Stimulated activated CD4-positive, alpha-beta T cell treated with anti-CD3 and anti-CD28 coated beads, TNF-alpha, amount 100 ng/mL, for 4 hours (primary cell): ENCODE measurements at places on chromosomes 2 and 18.

GRCh38 chr2:150138587-150138986, 348.9 kb downstream of the RND3 start:
- no peak for DNase-seq

- DNase-seq, result no peak
Observed at GRCh38 chr2:95071856-95072255, 46.3 kb downstream of the MAL start.

DNA sequence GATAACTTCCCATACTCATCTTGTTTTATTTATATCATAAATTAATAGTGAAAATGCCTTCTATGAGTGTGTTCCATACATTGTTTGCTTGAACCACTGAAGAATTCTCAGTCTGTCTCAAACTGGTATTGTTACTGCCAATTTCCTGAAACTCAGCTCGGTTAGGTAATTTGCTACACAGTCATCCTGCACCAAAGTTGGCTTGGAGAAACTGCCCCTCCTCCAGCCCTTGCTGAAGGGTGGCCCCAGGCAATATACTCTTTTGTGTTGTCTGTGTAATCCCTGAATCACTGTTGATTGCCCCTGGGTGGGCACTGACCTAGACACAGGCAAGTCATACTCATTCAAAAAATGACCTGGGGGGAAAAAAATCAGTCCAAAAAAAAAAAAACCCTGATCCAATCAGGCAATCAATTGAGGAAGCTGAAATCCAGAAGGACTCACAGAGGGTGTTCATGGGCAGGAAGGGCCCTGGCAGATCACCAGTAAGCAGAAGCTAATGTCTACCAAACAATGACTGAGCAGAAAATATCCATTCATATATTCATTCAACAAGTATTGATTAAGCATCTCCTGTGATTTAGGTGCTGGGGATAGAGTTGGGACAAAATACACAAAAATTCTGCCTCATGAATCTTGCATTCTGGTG, 3.8 kb upstream of the SESTD1 start:
- DNase-seq, result no peak

GRCh38 chr2:140091926-140092325, 1311.7 kb upstream of the NXPH2 start:
- no peak for DNase-seq

DNA sequence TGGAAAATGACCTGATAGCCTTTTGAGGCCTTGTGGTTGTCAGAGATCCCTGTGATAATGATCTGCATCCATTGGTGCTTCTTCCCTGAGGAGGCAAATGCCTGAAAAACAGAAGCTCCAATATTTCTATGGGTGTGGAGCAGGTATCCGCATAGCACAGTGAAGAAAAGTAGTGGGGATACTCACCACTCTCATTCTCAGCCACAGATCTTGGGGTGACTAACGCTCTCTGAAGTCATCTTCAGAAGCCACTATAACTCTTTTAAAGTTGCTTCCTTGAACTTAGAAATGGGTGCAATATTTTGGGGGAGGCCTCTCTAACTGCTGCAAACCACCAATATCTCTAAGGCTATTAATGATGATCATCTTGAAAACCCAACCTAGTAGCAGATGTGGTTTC, 46.2 kb downstream of the ARHGAP15 start:
- DNase-seq, result no peak

GRCh38 chr2:161306919-161307318, 1.3 kb upstream of the PSMD14 start:
- DNase-seq, result no peak

GRCh38 chr18:23479829-23480505, 23.3 kb upstream of the RMC1 start:
- DNase-seq, result no peak

- DNase-seq, result no peak
Observed at GRCh38 chr2:177193240-177193639, 19.4 kb upstream of the HNRNPA3 start.

GRCh38 chr2:66433945-66434678, 813 bp upstream of the MEIS1 start:
- no peak for DNase-seq

DNA sequence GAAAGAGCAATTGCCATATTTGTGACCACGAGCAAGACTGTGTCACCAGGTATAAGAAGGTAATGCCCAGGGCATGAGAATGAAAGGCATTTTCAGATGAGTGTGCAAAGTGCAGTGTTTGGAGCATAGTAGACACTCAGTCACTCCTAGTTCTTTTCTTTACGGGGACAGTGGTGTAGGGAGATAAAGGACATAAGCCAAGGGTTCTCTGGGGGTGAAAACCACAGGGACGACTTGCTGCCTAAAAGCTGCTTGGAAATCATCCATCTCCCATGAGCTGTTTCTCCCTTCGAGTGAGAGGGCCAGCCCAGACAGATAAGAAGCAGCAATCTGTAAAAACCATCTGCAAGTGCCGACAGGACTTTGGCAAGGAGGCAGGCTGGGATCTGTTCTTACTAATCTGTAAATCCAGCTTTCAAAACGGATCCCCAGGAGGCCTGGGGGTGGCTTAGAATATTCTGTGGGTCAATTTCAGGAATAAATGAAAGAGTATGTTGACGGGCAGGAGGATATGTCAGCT, 221.6 kb downstream of the LPIN1 start:
- DNase-seq, result no peak

- no peak for DNase-seq
Observed at GRCh38 chr18:42458226-42458625, 503.2 kb downstream of the PIK3C3 start.

DNA sequence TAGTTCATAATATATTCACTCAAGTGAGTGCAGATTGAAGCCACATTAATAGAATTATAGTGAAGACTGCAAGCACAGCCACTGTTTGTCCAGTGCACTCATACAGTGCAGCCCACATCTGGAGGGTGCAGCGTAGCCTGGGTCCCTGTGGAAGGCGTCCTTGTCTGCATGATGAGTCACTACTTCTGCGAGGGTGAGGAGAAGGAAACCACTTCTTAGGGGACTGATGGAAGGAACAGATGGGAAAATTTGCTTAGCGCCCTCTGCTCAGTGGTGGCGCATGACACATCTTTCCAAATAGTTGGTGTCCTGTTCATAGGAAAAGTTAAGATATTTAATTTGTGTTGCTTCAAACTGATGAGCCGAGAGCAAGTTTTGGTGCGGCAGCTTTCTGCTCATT, 330.4 kb upstream of the SMIM21 start:
- no peak for DNase-seq

DNA sequence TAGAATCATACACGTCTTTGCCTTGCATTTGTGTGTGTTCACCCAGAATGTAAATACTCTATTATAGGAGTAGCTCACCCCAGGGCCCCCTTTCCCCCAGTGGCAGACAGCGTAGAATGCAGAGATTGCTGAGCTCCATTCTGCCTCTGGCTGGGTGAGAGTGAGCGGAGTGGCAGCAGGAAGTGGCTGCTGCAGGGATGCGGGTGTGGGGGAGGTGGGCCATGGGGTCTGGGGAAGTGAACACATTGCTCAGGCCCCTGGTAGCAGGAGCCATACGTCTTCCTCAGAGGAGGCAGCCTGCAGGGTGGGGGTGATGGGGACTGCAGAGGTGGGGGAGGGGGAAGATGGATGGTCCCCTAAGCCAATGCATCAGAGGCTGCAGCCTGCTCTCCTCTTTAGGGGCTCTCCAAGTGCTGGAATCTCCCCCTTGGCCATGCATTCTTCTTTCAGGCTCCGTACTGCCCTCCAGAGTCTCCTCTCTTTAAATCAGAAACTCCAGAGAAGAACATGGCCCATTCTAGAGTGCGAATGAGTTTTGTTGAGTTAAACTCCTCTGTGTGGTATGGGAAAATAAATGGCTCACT, 72.2 kb downstream of the CELF4 start:
- no peak for DNase-seq

DNA sequence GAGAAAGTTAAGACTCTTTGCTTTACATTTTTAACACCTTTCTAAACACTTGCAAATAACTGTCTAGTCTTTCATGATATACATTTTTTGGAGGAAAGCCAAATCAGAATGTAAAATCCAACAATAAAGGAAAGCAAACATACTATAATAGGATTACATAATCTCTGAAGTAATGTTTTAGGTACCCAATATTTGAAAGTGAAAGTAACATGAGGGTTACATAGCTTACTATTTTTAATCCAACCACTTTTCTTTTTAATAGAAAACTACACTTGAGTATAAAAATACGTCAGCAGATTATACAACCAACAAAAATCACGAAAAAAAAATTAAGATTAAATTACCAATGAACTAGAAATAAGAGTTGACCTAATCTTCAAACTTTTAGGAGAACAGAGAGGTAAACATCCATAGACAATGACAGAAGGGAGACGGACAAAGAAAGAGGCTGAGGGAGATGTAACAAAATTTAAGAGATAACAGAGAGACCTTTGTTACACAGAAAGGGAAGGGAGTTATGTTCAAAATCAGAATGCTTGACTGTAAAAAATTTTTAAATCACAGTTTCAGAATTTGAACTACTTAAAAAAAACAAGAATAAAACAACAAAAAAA, 150.0 kb downstream of the IKZF2 start:
- DNase-seq, result no peak

GRCh38 chr18:44180683-44181082, 500.0 kb upstream of the SETBP1 start:
- no peak for DNase-seq

DNA sequence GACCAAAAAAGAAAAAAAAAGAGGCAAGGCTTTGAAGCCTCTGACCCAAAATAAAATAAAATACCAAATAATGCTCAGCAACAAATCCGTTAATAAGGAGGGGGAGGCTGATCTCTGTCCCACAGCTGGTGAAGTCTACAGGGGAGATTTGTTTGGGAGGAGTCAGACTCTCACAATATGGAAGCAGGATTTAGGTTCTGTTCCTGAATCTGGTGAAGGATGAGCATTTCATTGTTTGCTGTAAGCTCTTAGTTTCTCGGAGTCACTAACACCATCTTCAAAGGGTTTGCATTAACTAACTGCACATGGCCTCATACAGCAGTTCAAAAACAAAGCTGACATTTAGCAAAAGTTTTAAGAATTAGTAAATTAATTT, 339.4 kb upstream of the TNP1 start:
- DNase-seq, result no peak
